ENCODE measurements at places on chromosomes 4 and X.

DNA sequence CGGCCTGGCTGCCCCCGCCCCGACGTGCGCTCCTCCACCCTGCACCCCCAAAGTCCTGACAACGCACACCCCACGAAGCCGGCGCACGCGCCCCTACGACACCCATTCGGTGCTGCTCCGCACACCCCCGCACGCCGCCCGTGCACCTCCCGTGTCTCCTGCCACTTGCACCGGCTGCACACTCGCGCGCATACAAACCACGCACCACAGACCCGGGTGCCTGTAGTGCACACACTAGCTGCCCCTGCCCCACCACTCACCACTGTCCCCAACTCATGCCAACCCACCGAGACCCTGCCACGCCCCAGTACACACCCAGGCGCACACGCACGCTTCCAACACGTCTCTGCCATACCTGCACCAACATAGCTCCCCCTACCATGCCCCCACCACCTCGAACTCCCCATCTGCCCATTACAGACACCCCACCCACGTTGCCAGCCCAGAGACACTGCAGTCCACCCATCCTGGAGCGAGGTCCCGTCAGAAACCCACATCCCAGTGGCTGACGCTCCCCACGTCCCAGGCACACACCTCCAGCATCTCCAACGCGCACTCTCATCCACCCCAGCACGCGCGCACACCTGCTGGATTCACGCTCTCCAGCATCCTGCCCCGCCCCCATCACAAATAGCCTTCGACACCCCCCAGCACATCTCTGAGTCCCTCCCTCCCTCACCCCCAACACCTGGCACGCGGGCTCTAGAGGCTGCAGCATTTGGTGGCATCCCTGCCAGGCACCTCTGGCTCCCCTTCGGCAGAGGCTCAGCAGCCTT, 4.2 kb upstream of the DUSP9 start:
- DNase-seq, result no peak

DNA sequence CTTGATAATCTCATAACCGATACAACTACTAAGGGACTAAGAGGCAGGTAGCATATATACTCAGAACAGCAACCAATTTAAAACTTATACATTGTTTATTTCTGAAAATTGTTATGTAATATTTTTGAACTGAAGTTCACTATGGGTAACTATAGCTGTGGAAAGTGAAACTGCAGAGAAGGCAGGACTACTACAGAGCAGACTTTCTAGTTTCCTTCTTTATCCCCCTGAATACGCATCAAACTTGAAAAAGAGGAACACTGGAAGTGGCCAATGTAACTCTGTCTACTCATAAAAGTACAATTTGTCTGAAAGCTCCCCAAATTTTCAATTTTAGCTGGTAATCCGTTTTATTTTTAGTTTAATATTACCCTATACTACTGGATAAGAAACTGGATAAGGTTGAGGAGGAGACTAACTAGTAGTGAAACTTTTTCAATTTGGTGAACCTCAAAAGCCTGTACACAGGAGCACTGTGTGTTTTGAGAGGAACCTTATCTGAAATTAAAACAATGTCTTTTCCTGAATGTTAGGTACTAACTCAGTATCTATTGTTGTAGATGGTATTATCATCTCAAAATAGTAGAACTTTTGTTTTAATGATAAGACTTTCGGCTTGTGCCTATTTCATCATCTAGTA, 225.8 kb downstream of the GABRG1 start:
- no peak for DNase-seq

GRCh38 chr4:18021470-18021719, 160 bp downstream of the LCORL start:
- no peak for DNase-seq

- DNase-seq, result no peak
These were observed 22.0 kb downstream of the ATP5ME start for GRCh38 chr4:651884-652642.

DNA sequence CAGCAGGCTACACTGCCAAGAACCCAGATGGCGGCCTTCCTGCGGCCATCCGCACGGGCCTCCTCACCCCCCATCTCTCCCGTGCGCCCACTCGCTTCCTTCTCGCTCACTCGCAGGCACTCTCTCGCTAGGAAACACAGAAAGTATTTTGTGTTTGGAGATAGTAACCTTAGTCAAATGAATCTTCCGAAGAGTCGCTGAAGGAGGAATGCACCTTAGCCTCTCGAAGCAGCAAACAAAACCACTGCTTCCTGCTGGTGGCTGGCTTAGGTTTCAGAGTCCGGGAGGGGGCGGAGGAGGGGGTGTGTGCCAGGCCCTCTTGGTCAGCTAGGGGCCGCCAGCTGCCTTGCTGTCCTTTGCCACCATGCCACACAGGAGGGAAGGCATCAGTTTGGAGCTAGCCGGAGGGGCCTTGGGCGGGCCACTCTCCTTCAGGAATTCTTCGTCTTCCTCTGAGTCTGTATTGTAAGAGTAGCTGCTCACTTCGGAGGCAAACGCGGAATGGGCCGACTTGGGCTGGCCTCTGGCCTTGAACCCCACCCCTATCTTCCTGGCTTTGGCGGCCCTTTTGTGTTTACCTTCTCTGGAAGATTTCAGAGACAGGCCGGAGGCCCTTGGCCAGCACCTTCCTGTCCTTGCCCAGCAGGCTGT, 73.2 kb upstream of the UCP1 start:
- no peak for DNase-seq

DNA sequence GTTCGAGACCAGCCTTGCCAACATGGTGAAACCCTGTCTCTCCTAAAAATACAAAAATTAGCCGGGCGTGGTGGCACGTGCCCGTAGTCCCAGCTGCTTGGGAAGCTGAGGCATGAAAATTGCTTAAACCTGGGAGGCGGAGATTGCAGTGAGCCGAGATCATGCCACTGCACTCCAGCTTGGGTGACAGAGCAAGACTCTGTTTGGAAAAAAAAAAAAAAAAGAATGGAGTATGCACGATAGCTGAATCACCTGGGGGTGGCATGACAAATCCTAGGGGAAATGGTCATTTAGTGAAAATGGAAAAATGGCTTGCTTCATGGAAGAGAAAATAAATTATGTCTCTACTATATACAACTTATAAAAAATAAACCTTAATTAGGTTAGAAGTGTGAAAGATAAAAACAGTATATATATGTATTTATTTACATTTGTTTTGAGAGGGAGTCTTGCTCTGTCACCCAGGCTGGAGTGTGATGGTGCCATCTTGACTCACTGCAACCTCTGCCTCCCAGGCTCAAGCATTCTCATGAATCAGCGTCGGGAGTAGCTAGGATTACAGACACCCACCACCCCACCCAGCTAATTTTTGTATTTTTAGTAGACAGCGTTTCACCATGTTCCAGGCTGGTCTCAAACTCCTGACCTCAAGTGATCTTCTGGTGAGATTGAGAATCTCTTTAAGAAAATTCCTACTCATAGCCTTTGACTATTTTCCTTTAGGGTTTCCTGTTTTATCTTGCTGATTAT, 19.3 kb upstream of the ING2 start:
- no peak for DNase-seq

DNA sequence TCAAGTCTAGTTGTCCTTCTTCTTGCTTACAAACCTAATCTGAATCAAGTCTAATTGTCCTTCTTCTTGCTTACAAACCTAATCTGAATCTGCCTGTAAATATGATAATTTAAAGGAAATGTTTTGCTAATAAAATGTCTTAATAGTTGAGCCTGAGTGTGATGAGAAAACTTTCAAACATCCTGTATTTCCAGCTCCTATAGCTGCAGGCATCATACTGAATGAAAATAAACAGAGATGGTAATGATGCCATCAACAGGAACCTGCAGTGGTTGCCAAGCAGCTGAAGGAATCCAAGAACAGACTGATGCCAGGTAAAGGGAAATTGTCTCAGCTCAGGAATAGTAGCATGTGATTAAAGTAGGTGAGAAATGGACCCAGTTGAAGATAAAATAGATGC, 156.1 kb upstream of the IRS4 start:
- no peak for DNase-seq

DNA sequence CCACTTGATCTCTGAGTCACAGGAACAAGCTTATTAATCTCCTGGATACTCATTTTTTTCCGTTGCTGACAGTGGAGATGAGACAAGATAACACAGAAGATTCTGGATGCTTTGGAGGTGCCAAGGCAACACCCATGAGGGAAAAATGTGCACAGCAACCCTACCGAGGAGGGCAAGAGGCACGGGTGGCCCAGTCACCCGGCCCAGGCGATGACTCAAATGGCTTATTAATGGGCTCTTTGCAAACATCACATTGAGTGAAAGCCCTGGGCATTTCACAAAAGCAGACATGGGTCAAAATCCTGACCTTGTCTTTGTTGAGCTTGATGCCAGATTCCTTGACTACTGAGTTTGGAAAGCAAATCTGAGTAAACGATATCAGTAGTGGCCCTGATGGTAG, 315.1 kb downstream of the STK32B start:
- DNase-seq, result no peak

DNA sequence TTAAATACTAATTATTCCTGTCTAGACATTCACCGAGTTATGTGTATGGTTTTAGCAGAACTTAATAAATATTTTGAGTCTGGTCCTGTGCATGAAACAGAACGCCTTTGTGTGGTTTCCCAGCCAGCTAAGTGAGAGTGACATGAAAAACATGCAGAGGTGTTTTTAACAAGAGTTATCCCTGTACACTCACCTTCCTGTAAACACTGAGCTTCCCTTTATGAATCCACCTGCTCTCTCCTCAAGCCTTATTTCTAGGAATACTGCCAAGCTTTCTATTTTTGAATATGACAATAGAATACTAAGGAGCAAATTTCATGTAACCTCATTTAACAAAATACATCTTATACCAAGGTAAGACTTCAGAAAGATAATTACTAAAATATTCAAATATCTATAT, 270.3 kb upstream of the CTSO start:
- no peak for DNase-seq

- DNase-seq, result no peak
These were observed 23.4 kb downstream of the TMEM164 start for GRCh38 chrX:110026099-110026844.

- DNase-seq, result no peak
These were observed 115.3 kb downstream of the LDB2 start for GRCh38 chr4:16783119-16783518.

- DNase-seq, result no peak
These were observed 82.8 kb downstream of the CPZ start for GRCh38 chr4:8675383-8675782.

GRCh38 chrX:50281253-50281652, 76.7 kb downstream of the CCNB3 start:
- DNase-seq, result no peak

DNA sequence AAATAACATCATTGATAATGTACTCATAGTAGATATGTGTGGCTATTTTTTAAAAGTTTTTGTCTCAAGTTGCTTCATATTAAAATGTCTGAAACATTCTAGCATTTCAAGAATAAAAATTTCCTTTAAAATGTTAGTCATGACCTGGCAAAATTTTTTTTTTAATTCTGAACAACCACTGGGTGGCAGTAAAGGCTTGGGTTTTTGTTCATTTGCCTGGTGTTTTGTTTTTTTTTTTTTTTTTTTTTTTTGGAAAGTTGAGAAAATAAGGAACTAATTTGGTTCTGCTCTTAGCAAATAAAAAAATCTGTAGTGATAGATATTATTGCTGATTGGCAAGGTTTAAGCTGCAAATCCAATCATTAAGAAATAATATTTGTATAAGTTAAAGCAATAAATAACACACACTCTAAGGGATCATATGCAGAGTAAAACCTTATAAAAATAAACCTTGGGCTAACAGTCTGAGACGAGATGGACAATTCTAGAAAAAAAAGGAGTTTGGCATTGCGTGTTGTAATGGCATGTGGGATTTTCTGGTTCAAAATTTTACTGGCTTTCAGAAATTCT, 81.4 kb downstream of the CEP44 start:
- DNase-seq, result no peak

GRCh38 chr4:156330436-156331031, 376.9 kb upstream of the CTSO start:
- DNase-seq, result no peak

DNA sequence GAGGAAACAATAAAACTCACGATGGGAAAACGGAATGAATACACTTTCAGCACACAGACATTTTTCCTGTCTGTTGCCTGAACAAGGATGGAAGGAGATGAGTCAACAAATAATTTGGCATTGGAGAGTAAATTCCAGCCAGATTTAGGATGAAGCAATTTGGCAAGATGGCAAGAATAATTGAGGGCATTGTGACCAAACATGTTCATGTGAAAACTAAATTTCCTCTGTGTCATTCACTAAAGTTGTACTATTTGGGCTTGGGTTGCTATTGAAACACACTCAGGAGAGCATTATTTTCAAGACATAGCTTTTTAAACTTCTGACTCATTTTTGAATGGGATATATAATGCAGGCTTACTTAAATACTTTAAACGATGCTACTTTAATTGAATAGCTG, 1614.4 kb downstream of the PCDH19 start:
- DNase-seq, result no peak

DNA sequence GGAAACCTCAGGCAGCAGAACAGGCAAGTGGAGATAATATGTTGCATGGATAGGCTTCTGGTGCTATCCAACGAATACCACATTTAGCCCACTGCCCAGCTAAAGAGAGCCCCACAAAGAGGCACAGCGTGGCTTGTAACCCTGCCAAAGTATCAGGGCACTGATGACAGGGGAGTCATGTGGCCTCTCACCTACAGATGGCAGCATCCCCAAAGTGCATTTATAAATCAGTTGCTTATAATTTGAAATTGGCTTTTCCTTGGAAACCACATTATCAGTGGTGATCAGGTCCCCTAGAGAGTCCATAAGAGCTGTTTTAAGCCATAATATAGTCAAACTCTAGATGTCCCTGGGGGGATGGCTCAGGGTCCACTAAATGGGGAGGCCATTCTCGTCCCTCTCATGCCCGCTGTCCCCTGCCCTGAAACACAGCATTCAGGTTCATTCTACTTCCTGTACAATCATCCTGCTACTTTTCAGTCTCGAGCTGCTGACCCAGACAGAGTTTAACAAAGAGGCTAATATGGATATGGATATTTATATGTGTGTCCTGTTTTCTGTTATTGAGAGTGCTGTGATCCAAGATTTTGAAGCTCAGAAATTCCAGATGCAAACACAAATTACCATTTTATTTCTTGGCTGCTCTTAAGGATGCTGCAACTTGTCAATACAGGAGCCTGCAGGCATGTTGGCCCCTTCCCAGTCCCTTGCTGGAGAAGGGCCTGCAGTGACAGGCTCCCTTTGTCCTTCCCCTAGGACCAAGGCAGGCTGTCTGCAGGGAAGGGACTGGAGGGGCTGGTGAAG, 28.5 kb downstream of the SRPX start:
- no peak for DNase-seq

DNA sequence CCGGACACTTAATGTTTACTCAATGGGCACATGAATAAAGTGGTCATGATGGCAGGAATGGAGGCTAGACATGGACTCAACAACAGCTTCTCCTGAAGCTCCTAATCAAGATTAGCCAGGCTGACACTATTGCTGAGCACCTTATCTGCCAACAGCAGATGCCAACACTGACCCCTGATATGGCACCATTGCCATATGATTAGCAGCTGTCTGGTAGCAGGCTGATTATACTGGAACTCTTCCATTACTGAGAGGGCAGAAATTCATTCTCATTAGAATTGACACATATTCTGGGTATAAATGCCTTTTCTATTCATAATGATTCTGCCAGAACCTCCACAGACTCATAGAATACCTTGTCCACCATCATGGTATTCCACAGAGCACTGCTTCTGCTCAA, 18.4 kb upstream of the AFF1 start:
- DNase-seq, result no peak

GRCh38 chr4:169658196-169658595, 37.8 kb downstream of the CLCN3 start:
- DNase-seq, result no peak
